Heart left ventricle (tissue), 16 donors: ENCODE measurements at places on chromosomes 13 and 19. TPM values are rescaled to one million over a fixed set of nuclear protein-coding genes. Genes with fewer than 3 reads are reported as not detected.

SIGLEC11 gene
- total RNA-seq, result 3.0 TPM

LAIR1 gene
- 5.4 TPM for total RNA-seq

IL17D gene
- 1.2 TPM for total RNA-seq

NCAN gene
- not detected for total RNA-seq

PRODH2 gene
- not detected for total RNA-seq

KCNN1 gene
- not detected for total RNA-seq

PBX4 gene
- total RNA-seq, result not detected

CERS4 gene
- total RNA-seq, result 24.3 TPM

ZNF69 gene
- total RNA-seq, result 4.8 TPM

CD37 gene
- 1.4 TPM for total RNA-seq

AMH gene
- not detected for total RNA-seq

PPP6R1 gene
- total RNA-seq, result 43.4 TPM

ZNF440 gene
- total RNA-seq, result 5.0 TPM

MYH14 gene
- total RNA-seq, result 65.7 TPM

KLF5 gene
- total RNA-seq, result 6.8 TPM

LONP1 gene
- 80.8 TPM for total RNA-seq

DIRAS1 gene
- 166 TPM for total RNA-seq

C19orf67 gene
- not detected for total RNA-seq

SOX21 gene
- not detected for total RNA-seq

ZNF571 gene
- 2.7 TPM for total RNA-seq

FGF9 gene
- 10.1 TPM for total RNA-seq

CCDC122 gene
- total RNA-seq, result 3.7 TPM

KLF1 gene
- not detected for total RNA-seq

ZNF296 gene
- 0.24 TPM for total RNA-seq

GNG14 gene
- total RNA-seq, result not detected

PCSK4 gene
- total RNA-seq, result 1.8 TPM

PNMA8A gene
- 6.0 TPM for total RNA-seq

CYP4F8 gene
- not detected for total RNA-seq

JUND gene
- total RNA-seq, result 352 TPM

ZNF382 gene
- total RNA-seq, result 15.7 TPM

GDF15 gene
- total RNA-seq, result 1.1 TPM

CAPN12 gene
- 0.88 TPM for total RNA-seq

URAD gene
- total RNA-seq, result not detected

HIPK4 gene
- not detected for total RNA-seq

RPL18A gene
- 752 TPM for total RNA-seq

NKPD1 gene
- total RNA-seq, result 0.09 TPM

ZNF610 gene
- 2.5 TPM for total RNA-seq

KLK11 gene
- not detected for total RNA-seq

KCTD4 gene
- total RNA-seq, result not detected

KLK12 gene
- total RNA-seq, result not detected

SYT5 gene
- total RNA-seq, result not detected

EID2 gene
- total RNA-seq, result 14.6 TPM
